ENCODE measurements at places on chromosomes 13 and 19.

- DNase-seq: no peak
- H3K27me3 ChIP-seq: no peaks in the 10 kb centered on the region
- H3K36me3 ChIP-seq: no peaks in the 10 kb centered on the region
- no peaks in the 10 kb centered on the region for H3K4me1 ChIP-seq
Measured at GRCh38 chr13:93398167-93399035, 171.8 kb downstream of the GPC6 start.

- no peaks in the 10 kb centered on the region for H3K27me3 ChIP-seq
- H3K4me3 ChIP-seq: no peak overlapping the region
- DNase-seq: no peak
- H3K4me1 ChIP-seq: peaks cover 39% of the 10 kb centered on the region
- no peak overlapping the region for H3K27ac ChIP-seq
- no peaks in the 10 kb centered on the region for H3K36me3 ChIP-seq
Measured at GRCh38 chr19:19432732-19433131, 27.3 kb downstream of the GATAD2A start.

DNA sequence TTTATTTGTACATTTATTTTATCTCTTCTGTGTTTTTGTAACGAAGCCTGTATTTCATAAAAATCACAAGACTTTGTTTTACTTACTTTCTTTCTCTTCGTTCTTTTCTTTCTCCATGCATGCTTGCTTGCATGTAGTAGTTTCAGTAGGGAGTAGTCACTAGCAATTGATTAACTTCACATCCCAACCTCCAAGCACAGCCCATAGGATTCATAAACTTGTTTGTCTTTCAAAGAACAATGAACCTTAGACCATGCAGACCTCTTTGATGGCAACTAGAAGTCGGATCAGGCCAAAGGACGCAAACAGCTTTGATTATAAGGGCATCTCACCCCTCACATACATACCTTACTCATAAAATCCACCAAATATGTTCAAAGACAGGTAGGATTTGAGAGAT lies 3.1 kb upstream of the PRR20A start:
- H3K36me3 ChIP-seq: no peaks in the 10 kb centered on the region
- no peak overlapping the region for H3K27ac ChIP-seq
- H3K4me3 ChIP-seq: no peak overlapping the region
- H3K4me1 ChIP-seq: no peaks in the 10 kb centered on the region

GRCh38 chr19:30969591-30969990 lies 379.6 kb downstream of the TSHZ3 start:
- H3K27me3 ChIP-seq: no peaks in the 10 kb centered on the region
- H3K27ac ChIP-seq: no peak overlapping the region
- H3K36me3 ChIP-seq: no peaks in the 10 kb centered on the region

- no peak overlapping the region for H3K4me3 ChIP-seq
- H3K36me3 ChIP-seq: no peaks in the 10 kb centered on the region
- DNase-seq: no peak
- no peaks in the 10 kb centered on the region for H3K27me3 ChIP-seq
- no peak overlapping the region for H3K27ac ChIP-seq
Measured at GRCh38 chr19:30691819-30692166, 319.6 kb downstream of the ZNF536 start.

DNA sequence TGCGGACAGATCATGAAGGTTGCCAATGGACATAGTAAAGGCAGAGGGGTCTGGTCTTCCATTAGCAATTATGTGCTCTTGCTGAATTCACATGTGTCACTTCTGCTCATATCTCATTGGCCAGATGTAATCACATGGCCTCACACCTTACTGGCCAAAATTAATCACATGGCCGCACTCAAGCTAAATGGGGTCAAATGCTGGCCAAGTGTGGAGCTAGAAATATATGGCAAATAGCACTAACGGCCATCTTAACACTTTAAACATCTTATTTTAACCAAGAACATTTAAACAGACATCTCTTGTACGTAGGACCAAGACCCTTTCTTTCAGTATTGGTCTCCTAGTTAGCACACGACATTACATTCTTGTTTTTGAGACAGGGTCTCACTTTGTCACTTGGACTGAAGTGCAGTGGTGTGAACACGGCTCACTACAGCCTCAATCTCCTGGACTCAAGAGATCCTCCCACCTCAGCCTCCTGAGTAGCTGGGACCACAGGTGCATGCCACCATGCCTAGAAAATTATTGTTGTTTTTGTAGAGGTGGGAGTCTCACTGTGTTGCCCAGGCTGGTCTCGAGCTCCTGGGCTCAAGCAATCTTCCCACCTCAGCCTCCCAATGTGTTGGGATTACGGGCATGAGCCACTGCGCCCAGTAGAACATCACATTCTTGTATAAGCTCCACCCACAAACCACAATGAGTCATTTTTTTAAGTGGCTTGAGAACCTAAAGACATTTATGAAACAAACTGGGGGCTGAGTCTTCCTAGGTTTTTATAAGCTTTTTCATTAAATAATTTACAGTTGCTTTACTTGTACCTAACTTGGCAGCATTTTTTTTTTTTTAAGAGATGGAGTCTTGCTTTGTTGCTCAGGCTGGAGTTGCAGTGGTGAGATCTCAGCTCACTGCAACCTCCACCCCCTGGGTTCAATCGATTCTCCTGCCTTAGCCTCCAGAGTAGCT lies 2.9 kb upstream of the PTOV1 start:
- peak overlapping the region; percentile 99 for H3K27ac ChIP-seq
- no peaks in the 10 kb centered on the region for H3K36me3 ChIP-seq
- peaks cover 35% of the 10 kb centered on the region for H3K4me1 ChIP-seq

GRCh38 chr13:111469916-111470506 lies 149.6 kb downstream of the TEX29 start:
- no peak for DNase-seq
- H3K27me3 ChIP-seq: peaks cover 5% of the 10 kb centered on the region
- H3K36me3 ChIP-seq: no peaks in the 10 kb centered on the region
- H3K4me3 ChIP-seq: no peak overlapping the region
- H3K4me1 ChIP-seq: no peaks in the 10 kb centered on the region

DNA sequence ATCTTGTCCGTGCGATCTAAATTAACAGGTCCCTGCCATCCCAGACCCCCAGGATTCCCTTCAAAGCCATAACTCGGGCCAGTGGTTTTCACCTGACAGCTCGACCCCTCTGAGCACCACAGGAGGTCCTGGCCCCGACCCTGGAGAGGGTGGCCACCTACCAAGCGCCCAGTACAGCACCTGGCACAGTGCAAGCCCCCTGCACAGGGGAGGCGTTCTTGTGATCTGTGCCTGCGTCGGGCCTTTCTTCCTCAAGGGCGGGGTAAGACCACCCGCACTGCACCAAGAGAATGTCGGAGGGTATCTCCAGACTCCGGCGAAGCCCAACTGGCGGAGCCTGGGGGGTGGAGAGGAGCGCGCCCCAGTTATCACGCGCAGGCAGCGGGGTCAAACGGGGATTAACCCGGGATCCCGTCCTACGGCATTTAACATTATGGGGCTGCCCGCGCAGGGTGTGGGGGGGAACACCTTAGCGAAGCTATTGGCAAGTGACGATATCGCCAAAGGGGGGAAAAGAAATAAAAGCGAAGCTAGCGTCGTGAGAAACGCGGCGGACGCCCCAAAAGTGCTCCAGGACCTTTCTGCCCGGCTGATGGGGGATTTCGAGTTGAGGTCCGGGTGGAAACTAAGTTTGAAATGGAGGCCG lies 1.3 kb upstream of the HNRNPL start:
- no peaks in the 10 kb centered on the region for H3K27me3 ChIP-seq
- peak overlapping the region; percentile 100 for H3K27ac ChIP-seq
- H3K36me3 ChIP-seq: peaks cover 18% of the 10 kb centered on the region
- H3K4me3 ChIP-seq: peak overlapping the region; percentile 78
- H3K4me1 ChIP-seq: peaks cover 33% of the 10 kb centered on the region
- no peak for DNase-seq

- no peaks in the 10 kb centered on the region for H3K27me3 ChIP-seq
- H3K4me3 ChIP-seq: no peak overlapping the region
- peaks cover 95% of the 10 kb centered on the region for H3K4me1 ChIP-seq
- no peak for DNase-seq
- H3K36me3 ChIP-seq: no peaks in the 10 kb centered on the region
Measured at GRCh38 chr13:40611004-40611403, 55.4 kb downstream of the FOXO1 start.

DNA sequence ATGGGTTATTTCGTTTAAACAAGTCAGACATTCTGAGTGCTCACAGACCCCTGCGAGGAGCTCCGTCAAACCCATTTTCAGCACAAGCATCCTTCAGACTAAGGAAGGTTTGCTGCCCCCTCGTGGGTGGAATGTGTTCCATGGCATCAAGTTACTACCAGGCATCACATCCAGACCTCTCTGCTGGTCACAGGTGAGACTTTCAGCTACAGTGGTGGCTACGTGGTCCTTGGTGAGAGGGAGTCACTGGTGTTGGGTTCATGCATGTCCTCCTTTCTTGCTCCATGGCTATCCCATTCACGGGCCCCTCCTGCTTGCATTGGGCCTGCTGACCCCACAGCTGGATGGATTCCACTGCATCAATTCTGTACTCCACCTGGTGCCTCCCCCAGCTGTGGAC lies 9.1 kb upstream of the LILRB5 start:
- H3K4me1 ChIP-seq: no peaks in the 10 kb centered on the region
- no peak for DNase-seq
- H3K27me3 ChIP-seq: no peaks in the 10 kb centered on the region

DNA sequence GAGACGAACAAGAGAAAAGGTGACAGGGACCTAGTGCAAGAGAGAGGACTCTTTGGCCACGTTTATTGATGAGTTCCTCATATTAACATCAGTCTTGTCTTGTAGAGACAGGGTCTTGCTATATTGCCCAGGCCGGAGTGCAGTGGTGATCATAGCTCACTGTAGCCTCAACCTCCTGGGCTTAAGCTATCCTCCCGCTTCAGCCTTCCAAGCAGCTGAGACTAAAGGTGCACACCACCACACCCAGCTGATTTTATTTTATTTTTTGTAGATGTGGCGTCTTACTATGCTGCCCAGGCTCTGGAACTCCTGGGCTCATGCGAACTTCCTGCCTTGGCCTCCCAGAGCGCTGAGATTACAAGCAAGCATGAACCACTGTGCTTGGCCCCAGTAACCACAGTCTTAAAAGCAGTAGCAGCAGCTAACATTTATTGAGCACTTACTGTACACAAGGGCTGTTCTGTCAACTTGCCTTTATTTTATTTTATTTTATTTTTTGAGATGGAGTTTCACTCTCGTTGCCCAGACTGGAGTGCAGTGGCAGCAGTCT lies 1.1 kb upstream of the SH2D3A start:
- no peak for DNase-seq
- no peaks in the 10 kb centered on the region for H3K4me1 ChIP-seq
- no peak overlapping the region for H3K27ac ChIP-seq
- H3K36me3 ChIP-seq: no peaks in the 10 kb centered on the region

DNA sequence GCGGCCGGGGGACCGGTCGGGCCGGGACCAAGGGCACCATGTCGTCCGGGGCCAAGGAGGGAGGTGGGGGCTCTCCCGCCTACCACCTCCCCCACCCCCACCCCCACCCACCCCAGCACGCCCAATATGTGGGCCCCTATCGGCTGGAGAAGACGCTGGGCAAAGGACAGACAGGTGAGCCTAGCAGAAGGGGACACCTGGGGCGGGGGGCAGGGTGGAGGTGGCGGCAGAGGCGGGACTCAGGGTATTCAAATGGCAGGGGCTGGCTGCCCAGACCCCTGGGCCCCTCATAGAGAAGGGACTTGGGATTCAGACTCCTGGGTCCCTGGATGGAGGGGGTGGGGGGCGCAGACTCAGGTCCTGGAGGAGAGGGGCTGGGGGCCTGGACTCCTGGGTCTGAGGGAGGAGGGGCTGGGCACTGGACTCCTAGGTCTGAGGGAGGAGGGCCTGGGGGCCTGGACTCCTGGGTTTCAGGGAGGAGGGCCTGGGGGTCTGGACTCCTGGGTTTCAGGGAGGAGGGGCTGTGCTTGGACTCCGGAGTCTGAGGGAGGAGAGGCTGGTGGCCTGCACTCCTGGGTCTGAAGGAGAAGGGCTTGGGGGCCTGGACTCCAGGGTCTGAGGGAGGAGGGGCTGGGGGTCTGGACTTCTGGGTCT lies 735 bp downstream of the BRSK1 start:
- H3K27me3 ChIP-seq: no peaks in the 10 kb centered on the region
- H3K4me1 ChIP-seq: peaks cover 1% of the 10 kb centered on the region
- H3K4me3 ChIP-seq: no peak overlapping the region
- no peak for DNase-seq
- H3K36me3 ChIP-seq: no peaks in the 10 kb centered on the region

- H3K4me1 ChIP-seq: peaks cover 14% of the 10 kb centered on the region
- H3K27ac ChIP-seq: peak overlapping the region; percentile 83
- no peak overlapping the region for H3K4me3 ChIP-seq
Measured at GRCh38 chr19:16402041-16402440, 69.7 kb downstream of the EPS15L1 start.

GRCh38 chr13:73989244-73989843 lies 144.9 kb downstream of the KLF12 start:
- H3K4me1 ChIP-seq: peaks cover 11% of the 10 kb centered on the region
- no peak for DNase-seq
- no peak overlapping the region for H3K27ac ChIP-seq

DNA sequence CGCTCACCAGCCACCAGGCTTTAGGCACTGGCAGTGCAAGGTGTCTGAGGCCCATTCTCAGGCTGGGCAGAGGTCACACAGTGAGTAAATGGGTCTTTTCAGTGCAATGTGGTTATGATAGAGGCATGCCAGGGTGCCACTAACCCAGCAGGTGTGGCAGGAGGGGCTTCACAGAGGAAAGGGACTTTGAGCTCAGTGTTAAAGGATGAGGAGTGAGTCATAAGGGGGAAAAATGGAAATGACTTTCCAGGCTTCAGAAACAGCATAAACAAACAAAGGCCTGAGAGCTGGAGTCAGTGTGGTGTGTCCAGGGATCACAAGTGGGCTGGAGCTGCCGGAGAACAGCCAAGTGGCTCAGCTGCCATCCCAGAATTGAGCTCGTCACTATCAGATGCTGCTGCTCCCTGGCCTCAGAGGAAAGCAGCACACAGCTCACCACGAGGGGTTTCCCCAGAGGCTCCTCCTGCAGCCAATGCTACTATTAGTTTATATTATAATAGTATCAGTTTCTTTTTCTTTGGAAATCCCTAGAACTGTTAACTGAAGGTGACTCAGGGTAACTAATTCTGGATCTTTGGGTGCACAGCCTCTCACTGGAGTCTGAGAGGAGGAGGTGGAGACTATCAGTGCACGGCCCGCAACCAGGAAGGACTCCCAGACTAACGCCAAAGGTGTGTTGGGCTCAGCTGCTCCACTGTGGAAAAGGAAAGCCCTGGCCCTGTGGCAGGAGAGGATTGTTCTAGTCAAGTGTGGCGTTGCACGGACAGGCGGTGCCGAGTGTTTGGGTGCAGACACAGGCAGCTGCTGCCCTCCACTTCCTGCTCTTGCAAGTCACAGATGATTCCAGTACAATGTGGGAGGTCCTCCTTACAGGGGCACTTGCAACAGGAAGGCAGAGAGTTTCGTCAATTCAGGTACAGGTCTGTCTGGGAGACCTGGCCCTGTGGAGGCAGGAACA lies 39.5 kb downstream of the DHRS12 start:
- no peak overlapping the region for H3K4me3 ChIP-seq
- DNase-seq: peak; percentile 74
- H3K27ac ChIP-seq: peak overlapping the region; percentile 55
- no peaks in the 10 kb centered on the region for H3K27me3 ChIP-seq
- H3K4me1 ChIP-seq: peaks cover 8% of the 10 kb centered on the region
